SW 1271 (cell line): ENCODE measurements at places on chromosomes 3 and 15.

DNA sequence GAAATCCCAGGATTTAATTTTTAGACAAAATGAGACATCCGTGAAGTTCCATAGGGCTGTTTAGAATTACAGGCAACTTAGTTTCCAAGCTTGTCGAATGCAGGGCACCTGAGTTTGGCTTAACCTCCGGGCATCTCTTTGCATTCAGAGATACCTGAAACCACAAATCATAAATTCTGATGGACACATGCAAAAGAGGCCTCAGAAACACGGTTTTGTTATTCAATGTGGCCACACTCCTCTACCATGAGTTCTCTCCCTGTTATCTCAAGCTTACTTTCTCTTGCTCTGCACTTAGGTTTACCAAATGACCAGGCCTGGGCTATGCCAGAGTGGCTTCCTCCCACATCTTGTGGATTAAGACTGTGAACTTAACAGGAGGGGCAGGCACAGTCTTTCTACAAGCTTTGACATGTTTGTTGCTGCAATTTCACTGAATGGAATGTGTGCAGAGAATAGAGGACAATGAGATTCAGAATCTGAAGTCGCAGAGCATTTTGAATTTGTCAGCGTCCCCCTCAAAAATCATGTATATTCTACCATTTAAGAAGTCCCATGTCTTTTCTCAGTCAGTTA is 137.7 kb downstream of the TPRG1 start:
- no peak for DNase-seq

GRCh38 chr3:54969652-54970051 is 41.8 kb upstream of the LRTM1 start:
- DNase-seq, result no peak

- DNase-seq, result no peak
Measured at GRCh38 chr3:107242579-107242978, 134.7 kb upstream of the CCDC54 start.

- DNase-seq, result no peak
Measured at GRCh38 chr3:196812853-196813252, 54.9 kb upstream of the SENP5 start.

- DNase-seq, result no peak
Measured at GRCh38 chr3:37540786-37541185, 320.9 kb upstream of the CTDSPL start.

- no peak for DNase-seq
Measured at GRCh38 chr3:194138732-194139070, 2.8 kb downstream of the HES1 start.

DNA sequence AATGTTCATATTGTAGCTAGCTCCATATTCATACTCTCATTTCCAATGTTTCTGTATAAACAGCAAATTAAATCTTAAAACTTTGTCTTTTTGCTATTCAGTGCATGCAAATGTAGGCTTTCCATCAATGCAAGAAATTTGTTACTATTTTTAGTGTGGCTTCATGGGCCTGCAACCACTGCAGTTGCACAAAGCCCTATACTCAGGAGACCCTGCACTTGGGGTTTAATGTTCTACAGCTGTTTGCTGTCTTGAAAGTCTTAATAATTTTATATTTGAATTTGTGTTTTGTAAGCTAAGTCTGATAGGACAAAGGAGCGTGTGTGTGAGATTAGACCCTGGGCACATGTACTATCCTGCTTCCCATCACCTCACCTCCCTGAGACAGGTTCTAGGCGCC is 9.6 kb downstream of the PYDC2 start:
- DNase-seq, result no peak

DNA sequence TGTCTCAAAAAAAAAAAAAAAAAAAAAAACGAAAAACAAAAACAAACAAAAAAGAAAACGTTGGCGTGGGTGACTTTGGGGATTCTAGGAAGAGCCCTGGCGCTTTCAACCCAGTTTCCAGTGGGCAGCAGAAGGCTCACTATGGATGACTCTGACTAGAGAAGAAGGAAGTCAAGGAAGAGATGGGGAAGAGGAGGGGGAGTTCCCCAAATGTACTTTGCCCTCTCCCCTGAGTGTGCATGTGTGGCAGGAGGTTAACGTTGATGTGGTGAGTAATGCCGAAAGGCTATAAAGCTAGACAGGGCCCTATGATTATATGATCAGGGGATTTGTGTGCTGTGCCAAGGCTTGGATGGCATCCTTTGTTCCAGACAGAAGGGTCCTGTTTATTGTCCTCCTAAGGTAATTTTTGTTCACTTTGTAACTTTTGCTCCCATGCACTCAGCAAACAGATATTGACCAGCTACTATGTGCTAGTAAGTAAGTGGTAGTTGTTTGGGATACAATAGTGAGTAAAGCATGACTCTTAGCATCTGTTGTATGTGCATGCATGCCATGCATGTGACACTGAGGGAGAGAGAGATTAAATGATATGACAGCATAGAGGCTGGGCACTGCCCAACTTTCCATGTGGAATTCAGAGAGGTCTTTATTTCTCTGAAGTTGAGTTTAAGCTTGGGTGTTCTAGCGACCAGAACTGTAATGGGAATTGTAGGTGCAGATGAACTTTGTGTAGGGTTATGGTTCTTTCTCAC is 750 bp upstream of the HHLA2 start:
- no peak for DNase-seq

DNA sequence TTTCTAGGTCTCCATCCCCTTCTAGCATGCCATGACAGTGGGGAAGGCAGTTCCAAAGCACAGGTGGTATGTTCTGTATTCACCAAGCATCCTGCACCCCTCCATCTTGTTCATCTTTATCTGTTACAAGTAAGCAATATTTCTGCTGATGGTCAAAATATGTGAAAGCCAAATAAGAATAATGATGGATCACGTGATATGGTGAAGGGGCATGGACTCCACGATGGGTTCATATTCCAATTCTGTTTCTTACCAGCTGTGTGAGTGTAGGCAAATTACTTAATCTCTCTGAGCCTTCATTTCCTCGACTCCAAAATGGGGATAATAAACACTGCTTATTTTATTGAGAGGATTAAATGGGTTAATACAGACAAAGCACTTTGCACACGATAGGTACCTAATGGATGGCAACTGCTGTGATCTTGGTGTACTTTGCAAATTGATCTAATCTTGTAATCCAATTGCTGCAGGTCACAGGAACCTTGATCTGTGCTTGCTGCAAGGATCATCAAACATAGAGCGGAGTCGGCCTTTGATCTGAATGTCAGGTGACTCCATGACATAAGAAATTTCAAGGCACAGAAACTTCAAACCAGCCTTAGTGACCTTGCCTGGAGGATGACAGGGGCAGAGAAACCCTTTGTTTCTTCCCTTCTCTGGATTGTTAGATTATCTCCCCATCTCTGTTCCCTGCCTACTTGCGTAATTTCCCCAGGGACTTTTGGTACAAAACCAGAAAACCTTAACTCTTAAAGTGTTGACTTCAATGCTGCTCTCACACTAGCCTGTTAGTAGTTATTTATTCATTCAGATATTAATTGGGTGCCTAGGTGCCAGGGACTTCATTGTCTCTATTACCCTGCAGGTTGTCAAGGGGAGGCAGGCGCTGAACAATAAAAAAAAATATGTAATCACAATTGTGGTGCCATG is 25.8 kb downstream of the SIAH2 start:
- no peak for DNase-seq

DNA sequence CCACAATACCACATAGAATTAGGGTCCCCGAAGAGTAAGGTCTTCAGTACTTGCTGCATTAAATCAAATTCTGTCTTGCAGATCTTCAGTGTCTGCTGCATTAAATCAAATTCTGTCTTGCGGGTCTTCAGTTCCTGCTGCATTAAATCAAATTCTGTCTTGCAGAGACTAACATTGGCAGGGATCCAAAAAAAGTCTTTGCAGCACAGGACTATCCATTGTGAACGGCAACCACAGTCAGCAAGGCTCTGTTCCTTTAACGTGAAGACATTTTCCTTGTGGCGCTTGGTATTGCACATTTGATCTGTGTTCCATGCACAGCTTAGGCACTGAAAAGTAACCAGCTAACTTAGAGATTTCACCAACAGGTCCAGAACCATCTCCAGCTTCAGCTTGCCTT is 46.8 kb upstream of the POMGNT2 start:
- DNase-seq, result no peak

GRCh38 chr3:66406831-66407610 is 93.8 kb downstream of the LRIG1 start:
- no peak for DNase-seq

DNA sequence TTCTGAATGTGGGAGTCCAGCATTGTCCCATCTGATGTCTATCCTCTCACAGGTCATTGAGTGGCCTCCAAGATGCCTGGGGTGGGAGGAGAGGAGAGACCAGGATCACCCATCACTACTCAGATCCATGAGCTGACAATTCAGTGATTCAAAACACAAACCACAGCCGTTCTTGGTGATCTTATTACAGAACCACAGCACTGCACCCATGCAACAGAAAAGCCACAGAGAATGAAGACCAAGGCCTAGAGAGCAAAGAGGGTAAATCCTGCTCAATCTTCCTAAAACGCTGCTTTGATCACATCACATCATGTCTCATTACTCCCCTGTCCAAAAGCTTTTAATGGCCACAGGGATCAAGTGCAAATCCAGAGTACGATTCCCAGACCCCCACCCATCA is 23.5 kb downstream of the ANP32A start:
- no peak for DNase-seq

DNA sequence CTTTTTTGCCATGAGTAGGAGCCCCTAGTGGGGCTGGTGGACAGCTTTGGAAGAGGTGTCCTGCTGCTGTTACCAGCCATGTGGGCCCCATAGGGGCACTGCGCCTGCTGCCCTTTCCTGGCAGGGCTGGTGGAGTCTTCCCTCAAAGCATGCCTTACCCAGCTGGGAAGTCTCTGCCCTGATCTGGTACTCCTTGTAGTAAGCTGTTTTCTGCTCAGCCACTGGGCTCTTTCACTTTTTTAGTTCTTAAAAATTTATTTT is 26.2 kb downstream of the HMCES start:
- no peak for DNase-seq

DNA sequence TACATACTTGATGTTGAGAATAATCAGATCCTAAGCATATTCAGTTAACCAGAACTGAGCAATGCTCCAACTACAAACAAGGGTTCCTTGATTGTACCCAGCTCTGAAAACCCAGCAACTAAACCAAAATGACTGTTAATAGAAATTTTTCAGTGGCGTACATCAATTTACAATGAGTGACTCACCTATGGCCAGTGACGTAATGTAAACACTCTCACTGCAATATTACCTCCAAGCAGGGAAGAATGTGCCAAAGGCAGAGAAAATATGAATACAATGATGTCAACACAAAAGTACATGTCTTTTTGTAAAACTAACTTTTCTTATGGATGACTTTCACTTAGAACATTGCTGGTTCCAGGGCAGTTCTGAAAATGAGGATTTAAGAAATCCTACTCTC is 611.3 kb downstream of the EDEM1 start:
- no peak for DNase-seq

DNA sequence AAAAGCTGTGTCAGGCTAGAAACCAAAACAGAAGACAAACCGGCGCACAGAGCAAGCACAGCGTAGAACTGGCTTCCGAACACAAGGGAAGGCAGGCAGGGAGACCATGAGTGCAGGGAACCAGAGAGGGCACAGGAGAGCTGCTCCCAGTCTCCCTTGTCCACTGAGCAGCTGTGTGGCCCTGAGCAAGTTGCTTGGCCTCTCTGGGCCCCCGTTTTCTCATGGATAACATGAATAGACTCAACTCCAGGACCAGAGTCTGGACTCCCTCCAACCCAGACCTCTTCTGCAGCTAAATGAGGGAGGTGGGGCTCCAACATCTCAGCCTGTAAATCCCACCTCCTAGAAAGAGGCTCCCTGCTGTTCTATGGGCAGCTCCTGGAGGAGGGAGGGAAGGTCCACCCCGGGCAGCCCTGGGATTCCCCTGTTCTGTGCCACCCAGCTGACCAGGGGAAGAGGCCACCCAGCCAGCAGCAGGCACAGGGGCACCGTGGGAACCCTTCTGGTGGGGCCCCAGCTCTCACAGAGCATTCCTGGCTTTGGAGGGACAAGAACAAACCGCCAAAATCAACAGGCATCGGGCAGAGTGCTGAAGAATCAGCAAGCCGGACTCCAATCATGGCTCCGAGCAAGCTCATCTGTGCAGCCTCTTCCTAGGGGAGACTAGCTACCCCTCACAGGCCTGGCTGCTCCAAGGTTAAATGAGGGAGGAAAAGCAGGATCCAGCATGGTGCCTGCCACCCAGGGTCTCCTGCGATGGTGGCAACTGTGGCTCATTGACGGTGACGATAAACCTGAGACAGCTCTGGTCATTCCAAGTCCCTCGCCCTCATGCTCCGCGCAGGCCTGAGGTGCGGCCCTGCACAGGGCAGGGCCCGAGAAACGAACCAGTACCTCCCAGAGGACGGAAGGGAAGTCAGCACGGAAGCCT is 15.1 kb downstream of the XXYLT1 start:
- DNase-seq, result no peak
